B cell (primary cell): ENCODE measurements at places on chromosomes 7 and 10. TPM values are rescaled to one million over a fixed set of nuclear protein-coding genes. Genes with fewer than 3 reads are reported as not detected.

- DNase-seq: peak; percentile 55
These were observed 3.3 kb upstream of the SHH start for GRCh38 chr7:155815332-155816191.

DNA sequence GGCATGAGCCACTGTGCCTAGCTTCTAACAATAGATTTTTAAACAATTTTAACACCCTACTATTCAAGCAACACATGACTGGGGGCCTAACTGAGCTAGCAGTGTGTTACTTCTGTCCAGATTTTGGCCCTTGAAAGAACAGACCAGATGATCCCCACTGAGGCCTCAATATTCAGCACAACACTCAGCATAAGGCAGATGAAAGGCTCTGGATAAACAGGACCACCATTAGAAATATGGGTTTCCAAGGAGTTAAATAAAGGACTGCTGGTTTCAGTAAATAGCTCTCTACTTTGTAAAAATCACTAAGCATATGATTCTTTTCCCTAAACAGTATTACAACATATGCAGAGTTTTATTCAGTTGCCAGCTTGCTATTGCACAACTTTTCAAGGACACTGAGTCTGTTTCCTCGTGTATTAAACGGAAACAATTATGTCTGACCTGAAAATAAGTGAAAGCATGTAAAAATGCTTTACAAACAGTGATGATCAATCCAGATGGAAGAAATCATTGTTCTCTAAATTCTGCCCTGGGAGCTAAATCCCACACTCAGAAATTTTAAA lies 23.8 kb upstream of the FZD1 start:
- no peak for DNase-seq

DNA sequence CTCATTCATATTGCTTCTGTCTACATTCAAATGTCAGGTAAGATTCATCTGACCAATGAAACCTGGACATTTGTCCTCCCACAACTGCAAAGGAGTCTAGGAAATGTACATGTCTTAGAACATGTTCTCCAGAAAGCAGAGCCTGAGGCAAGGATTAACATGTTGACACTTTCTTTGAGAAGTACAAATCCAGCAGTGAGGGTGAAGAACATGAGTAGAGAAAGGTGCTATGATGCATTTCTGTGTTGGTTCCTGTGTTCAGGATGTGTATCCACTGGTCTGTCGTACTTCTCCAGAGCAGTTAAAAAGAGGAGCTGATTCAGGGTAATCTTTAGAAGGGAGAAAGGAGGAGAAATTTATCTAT lies 146.0 kb upstream of the AGR3 start:
- DNase-seq: no peak

DNA sequence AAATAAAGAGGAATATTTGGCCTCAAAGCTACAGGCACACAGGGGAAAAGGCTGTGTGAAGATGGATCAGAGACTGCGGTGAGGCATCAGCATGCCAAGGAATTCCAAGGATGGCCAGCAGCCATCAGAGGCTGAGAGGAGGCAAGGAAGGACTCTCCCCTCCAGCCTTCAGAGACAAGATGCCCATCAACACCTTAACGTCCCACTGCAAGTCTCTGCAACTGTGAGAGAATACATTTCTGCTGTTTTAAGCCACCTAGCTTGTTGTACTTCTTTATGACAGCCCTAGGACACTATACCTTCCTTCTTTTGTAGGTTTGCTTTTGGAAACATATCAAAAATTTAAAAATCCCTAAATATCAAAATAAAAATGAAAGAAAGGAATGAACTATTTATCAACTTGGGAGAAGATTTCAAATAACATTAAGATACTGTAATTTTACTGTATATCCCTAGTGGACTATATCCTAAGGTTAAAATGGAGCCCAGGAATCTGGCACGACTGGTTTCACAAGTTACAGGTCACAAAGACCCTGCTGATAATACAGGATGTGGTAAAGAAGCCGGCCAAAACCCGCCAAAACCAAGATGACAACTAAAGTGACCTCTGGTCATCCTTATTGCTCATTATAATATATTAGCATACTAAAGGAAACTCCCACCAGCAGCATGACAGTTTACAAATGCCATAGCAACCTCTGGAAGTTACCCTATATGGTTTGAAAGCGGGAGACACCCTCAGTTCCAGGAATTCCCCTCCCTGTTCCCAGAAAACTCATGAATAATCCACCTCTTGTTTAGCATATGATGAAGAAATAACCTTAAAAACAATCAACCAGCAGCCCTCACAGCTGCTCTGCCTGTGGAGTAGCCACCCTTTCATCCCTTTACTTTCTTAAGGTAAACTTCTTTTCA lies 185.2 kb downstream of the AVL9 start:
- DNase-seq: no peak

GRCh38 chr7:23810099-23810498 lies 100.1 kb downstream of the STK31 start:
- DNase-seq: no peak

- peak; percentile 11 for DNase-seq
These were observed 827 bp downstream of the CSTF2T start for GRCh38 chr10:51698473-51699063.

- peak; percentile 60 for DNase-seq
These were observed 21.6 kb upstream of the TSPAN33 start for GRCh38 chr7:129122751-129123509.

DNA sequence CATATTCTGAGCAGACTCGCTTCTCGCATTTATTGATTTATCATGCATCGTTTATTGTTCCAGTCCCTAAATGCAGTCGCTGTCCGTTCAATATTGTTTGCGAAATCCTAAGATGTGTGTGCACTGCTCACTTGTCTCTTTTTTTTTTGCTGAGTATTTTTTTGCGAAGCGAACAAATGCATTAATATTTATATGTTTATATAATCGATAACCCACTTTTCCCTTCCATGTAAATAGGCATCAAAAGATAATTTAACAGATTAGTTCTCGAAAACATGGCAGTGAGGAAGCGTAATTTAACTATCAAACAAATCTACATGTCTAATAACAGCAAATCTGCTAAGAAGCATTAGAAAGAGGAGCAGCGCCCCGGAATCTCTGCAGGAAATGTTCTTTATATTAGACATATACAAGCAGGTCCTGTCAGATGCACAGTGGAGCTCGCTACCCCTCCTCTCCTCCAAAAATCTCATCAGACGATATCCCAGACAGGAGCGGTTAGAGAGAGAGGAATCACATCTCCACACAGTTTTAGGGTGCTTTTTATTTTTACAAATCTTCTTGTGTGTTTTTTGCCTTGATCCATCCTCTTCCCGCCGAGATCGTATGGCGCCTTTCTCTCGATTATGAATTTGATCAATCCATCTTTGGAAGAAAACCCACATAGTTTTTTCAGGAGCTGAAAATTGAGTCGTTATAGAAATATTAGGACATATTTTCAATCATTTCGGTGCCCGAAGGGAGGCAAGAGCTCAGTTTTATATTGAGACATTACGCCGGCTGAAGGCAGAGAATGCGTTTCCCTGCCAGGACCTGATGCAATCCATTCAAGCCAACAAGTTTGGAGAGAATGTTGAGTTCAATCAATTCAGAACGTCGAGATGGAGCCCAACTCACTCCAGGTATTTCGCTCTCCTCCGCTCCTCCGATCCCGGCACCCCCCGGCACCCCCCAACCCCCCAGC lies at the start of gene ARID5B:
ARID5B (plus strand) TSS at position 871 of the 964 bp plus-strand sequence; CDS start at position 882, 11 bp downstream.
- peak; percentile 78 for DNase-seq

GRCh38 chr7:39433550-39433949 lies 132.7 kb upstream of the YAE1 start:
- DNase-seq: no peak

DNA sequence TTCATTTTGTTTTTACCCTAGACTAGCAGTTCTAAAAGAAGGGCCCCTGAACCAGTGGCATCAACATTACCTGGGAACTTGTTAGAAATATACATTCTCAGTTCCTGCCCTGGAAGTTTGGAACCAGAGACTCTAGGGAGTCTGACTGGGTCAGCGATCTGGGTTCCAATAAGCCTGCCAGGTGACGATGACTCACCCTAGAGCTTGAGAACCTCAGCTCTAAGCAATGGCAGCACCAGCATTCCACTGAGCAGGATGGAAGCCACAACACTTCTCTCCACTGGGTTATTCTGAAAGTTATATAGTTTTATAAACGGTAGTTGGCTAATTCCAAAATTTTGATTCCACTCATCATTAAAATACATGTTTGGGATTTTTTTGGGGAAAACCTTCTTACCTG lies 97.0 kb upstream of the AMPH start:
- DNase-seq: no peak

GRCh38 chr10:21467633-21468032 lies 57.8 kb downstream of the SKIDA1 start:
- DNase-seq: no peak

DNA sequence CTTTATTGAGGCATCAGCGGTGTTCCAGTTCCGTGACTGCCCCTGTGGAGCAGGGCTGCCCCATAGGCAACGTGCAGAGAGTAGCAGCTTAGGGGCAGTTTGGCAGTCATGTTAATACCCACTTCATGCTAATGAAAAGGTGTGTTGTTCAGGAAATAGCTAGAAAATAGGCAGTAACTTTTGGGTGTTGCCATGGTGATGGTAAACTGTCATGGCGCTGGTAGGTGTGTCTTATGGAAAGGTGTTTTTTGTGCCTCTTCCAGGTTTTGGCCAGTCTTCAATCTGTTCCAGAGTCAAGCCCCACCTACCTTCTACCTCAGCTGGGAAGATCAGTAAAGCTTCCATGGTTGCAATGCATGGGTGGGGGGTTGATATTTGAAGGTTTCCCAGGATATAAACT lies 36.3 kb upstream of the MINDY3 start:
- DNase-seq: no peak

DNA sequence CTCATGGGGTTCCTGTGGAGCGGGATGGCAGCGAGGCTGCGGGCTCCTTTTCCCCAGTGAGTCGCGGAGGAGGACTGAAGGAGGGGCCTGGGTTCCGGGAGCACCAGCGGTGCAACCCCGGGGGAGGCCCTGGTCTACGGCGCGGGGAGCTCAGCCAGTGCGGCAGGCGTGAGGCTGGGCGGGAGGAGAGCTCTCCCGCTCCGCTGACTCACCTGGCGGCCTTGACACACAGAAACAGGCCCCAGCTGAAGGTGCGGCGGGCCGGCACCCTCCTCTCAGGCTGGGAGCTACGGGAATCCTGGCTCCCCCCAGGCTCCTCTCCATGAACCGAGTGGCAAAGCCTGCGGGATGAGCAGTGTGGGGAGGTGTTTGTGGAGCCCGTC lies 6.8 kb upstream of the NOM1 start:
- no peak for DNase-seq

DNA sequence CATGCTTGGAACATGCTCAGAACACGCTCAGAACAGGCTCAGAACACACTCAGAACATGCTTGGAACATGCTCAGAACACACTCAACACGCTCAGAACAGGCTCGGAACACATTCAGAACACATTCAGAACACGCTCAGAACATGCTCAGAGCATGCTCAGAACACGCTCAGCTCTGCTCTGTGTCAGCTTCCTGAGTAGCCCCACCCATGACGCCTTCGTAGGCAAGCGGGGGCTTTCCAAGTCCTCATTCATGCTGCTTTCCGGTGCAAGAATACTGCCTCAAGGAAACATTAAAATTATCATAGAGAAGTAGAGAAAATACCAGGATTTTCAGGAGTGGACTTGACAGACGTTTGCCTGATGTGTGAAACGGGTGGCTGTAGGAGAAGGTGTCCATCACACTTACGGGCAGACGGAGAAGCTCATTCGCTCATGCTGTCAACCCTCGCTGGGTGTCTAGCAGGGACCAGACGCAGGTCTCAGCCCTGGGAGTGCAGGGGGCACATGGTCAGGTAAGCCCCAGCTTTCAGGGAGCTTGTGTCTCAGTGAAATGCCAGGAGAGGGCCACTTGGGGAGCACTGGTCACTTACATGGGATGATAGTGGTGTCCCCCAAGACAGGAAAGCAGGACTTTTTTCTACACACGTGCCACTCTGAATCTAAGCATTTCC lies 24.7 kb downstream of the EN2 start:
- DNase-seq: no peak

- no peak for DNase-seq
These were observed 27.0 kb downstream of the ADRB1 start for GRCh38 chr10:114070710-114071109.

DNA sequence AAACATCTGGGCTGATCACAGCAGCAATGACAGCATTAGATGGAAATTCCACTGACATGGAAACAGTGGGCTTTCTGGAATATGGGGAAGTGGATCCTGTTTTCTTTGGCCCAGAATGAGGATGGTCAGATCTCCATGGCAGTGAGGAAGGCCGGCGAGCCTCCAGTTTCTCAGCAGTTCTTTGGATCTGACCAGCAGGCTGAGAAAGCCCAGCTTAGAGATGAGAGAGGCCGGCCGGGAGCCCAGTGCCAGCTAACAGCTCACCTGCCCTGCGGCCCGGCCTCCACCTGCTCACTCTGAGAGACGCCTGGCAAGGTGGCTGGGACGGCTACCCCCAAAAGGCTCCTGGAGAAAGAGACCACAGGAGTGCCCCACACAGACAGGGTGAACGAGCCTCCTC lies 24.2 kb downstream of the GPER1 start:
- DNase-seq: no peak

GRCh38 chr10:49113741-49114141 lies 1.6 kb downstream of the VSTM4 start:
- no peak for DNase-seq

GRCh38 chr10:48400129-48400849 lies 93.8 kb downstream of the MAPK8 start:
- DNase-seq: no peak

- no peak for DNase-seq
These were observed 217.9 kb downstream of the GLRX3 start for GRCh38 chr10:130353928-130354572.

DNA sequence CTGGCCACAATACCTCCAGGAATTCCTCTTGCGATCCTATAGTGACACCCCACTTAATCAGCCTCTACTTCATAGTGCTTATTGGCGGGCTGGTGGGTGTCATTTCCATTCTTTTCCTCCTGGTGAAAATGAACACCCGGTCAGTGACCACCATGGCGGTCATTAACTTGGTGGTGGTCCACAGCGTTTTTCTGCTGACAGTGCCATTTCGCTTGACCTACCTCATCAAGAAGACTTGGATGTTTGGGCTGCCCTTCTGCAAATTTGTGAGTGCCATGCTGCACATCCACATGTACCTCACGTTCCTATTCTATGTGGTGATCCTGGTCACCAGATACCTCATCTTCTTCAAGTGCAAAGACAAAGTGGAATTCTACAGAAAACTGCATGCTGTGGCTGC lies 56.8 kb downstream of the GPR141 start:
- no peak for DNase-seq

- DNase-seq: no peak
These were observed 4.3 kb upstream of the MUC17 start for GRCh38 chr7:101015626-101016025.

- peak; percentile 66 for DNase-seq
These were observed 5.1 kb downstream of the TSPAN14 start for GRCh38 chr10:80459047-80459865.

- no peak for DNase-seq
These were observed 2.2 kb upstream of the TMEM196 start for GRCh38 chr7:19775578-19775977.

Gene EBF3
- total RNA-seq: 0.07 TPM in 1 of 2 replicates, not detected in the other

Gene SLC29A3
- total RNA-seq: 6.7 and 8.2 TPM in 2 replicates

Gene PRKAR2B
- total RNA-seq: 0.39 and 0.81 TPM in 2 replicates

Gene IQUB
- 0.12 and 0.27 TPM in 2 replicates for total RNA-seq

Gene ACHE
- 0.15 and 0.24 TPM in 2 replicates for total RNA-seq

Gene GBX1
- total RNA-seq: not detected in 2 replicates

Gene VWA2
- total RNA-seq: not detected in 2 replicates

Gene RELN
- not detected in 2 replicates for total RNA-seq

Gene AKR1C4
- total RNA-seq: not detected in 2 replicates

Gene PKD1L1
- 0.59 and 0.66 TPM in 2 replicates for total RNA-seq
